GM23248 (cell line): ENCODE measurements at places on chromosomes 6 and 20.

- no peak for DNase-seq
Observed at GRCh38 chr6:18613319-18613925, 226.3 kb downstream of the RNF144B start.

DNA sequence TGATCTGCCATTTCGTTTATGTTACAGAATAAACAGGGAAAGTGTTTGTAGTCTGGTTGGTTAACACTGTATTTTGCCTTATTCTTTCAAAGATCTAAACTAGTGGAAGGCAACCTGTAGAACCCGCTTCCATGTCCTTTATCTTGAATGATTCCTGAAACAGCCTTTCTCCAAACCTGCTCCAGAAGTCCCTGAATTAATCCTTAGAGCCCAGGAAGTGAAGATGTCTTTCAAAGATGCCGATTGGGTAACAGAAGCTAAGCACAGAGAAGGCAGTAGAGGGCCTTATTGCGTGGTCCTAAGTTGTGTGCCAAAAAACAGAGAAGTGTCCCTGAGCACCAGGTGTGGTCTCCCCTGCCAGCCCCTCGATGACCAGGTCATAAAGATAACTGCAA is 19.2 kb upstream of the ZSCAN16 start:
- peak; percentile 53 for DNase-seq

DNA sequence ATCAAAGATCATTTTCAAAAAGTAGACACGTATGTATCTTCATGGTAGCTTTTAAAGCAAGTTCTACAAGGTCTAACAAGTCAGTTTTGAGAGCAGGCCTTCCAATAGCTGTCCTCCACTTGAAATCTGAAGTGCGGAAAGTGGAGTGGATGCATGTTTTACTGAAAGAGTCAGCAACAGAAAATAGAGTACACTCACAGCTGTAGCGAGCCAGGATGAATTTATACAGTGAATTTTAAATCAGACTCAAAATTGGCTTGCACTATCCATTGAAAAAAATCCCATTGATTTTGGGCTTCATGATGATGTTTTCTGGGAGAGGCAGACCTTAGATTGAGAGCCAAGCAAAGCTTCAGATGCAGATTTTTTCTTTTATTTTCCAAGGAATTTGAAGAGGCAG is 80.6 kb downstream of the GJA10 start:
- no peak for DNase-seq

DNA sequence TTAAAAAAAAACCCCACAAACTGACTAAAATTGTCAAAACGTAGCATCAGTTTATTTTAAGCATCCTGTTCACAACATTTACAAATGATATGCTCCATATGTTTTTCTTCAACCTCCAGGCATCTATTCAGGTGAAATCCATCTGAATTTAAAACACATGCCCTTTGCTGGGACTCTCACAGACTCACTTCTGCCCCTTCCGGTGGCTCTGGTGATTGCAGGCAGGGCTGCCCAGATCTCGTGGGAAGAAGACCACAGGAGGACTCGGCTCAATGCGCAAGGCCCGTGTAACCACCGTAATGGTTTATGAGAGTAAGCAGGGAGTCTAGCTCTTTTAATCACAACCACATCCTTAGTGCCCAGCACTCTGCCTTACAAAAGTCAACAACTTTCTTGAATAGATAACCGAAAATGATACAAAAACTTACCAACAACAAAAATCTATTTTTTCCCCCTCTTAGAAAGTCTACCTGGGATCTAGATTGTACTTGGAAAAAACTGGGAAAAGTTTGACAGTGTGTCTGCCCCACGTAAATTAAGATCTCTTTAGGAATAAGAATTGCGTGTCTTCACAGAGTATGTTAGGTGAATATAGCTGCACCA is 139.1 kb downstream of the KIF16B start:
- DNase-seq = peak; percentile 34

DNA sequence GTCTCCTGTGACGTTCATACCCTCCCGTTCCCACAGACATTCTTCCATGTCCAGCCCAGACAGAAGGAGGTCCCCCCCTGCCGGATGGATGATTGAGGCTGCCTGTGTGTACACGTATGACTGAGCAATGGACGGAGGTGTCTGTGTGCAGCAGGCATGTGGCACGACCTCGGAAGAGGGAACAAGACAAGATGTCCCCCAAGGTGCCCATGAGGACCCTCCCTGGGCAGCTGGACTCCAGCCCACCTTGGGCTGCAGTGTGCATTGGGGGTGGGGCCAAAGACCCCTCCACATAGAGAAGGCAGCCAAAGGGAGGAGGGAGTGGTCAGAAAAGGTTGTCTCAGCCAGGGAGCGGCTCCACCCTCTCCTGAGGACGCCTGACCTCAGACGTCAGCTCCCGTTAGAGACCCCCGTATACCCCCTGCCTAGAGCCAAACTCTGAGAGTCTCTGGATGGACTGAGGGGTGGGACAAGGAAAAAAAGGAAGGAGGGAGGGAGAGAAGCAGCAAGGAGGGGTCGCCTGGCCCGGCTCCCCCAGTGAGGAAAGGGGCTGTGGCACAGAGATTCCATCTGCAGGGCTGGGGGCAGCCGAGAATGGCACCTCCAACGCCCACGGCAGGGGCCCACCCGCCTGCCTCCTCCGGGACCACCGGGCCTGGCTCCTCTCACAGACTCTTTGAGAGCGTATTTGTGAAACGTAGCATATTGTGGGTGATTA is 92.9 kb upstream of the BHLHE23 start:
- no peak for DNase-seq

- no peak for DNase-seq
Observed at GRCh38 chr20:49157146-49157545, 31.0 kb downstream of the STAU1 start.

- DNase-seq = peak; percentile 20
Observed at GRCh38 chr20:45985573-45985972, 13.6 kb upstream of the ZNF335 start.

GRCh38 chr6:93433592-93433991 is 14.2 kb upstream of the EPHA7 start:
- DNase-seq = no peak

- no peak for DNase-seq
Observed at GRCh38 chr6:20732896-20733295, 198.6 kb downstream of the CDKAL1 start.

DNA sequence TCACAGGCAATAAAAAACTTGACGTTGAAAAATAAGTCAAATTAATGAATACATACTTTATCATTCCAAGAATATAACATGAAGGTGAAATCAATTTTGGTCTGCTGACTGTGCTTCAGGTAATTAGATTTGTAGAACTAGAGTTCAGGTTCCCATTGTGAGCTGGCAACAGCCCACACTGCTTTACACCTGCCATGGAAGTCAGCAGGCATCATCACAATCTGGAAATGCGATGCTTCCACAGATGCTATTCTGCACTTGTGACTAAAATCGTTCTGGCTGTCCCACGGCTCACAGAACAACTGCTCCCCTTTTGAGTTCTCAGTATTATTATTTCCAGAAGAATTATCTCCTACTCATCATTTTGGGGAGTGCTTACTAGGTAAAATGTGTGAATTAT is 62.6 kb upstream of the THEMIS start:
- DNase-seq = no peak

DNA sequence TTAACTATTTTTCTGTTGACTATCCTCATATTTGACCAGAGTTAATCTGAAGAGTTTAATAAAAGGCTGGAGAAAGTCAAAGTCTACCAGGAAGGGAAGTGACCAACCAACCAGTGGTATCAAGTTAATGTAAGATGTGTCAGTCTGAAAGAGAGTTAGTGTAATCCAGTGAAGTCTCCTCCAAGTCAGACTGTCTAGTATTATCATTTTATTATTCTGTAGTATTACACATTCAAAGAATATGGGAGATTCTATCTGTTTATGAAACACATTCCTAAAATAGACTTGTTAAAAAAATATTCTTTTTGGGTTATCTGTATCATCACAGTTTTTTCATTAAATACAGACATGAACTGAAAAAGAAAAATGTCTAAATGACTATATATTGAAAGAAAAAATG is 194.4 kb downstream of the BTBD9 start:
- DNase-seq = peak; percentile 7

DNA sequence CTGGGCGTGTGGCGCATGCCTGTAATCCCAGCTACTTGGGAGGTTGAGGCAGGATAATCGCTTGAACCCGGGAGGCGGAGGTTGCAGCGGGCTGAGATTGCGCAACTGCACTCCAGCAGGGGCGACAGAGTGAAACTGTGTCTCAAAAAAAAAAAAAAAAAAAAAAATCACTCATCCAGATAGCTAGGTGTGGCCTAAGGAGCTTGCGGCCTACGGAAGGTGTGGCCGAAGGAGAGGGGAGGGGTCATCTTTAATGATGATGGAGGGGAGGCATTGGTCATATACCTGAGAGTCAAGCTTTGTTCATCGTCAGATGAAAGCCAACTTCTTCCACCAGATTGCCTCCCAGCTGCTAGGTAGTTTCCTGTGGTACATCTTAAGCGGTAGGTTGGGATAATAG is 801 bp upstream of the PPARD start:
- no peak for DNase-seq

DNA sequence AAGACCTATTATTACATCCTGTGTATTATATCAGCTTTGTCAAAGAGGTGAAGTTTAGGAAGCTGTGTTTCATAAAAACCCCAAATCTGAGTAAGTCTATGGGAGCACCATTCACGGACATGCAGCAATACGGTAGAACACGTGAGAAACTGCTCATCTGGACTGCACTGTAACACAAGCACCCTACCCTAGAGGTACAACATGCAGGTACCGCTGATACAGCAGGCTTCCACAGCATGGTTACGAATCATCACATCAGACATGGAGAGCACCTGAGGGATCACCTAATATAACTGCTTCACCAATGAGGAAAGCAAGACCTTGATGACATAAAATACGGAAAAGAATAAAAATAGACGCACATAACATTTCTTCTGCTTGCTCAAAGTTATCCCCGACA is 96.7 kb downstream of the GMDS start:
- no peak for DNase-seq

DNA sequence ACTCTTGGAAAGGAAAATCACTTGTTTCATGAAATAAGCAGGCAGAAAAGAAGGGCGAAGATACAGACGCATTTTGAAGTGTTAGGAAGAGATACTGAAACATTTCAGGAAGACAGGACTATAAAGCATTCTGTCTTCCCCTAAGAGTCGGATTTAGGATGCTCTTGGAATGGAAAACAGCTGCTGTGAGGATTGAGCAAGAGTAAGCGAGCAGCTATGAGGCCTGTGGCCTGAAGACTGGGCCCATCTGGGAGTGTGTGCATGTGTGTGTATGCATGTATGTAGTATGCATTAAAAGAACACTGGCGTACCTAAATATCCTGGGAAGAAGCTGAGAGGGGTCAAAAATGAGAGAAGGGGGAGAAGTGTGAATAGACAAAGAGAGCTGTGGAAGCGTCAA is 83.6 kb downstream of the SIM1 start:
- DNase-seq = peak; percentile 16

DNA sequence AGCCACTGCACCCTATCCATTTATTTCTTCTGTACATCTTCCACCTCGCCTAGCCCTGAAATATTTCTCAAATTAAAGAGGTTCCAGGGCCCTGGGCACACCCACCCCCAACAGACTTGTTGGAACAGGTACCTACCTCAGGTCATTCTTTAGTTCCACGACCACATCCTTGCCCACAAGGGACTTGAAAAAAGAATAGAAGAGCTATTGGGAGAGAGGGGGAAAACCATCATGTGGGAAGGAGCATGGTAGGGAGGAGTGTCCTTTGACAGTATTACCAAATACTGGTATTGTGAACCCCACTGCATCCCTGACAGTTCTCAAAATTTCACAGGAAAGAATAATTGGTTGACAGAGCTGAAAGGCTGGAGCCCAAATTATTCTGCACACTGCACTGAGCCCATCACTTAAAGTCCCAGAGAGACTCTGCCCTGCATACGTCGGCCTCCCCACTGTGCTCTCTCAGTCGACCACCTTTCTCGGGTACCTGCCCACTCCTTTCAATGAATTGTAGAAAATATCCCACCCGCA is 762 bp downstream of the LSM2 start:
- peak; percentile 14 for DNase-seq

GRCh38 chr20:50240092-50240491 is 49.5 kb downstream of the CEBPB start:
- DNase-seq = no peak

- DNase-seq = peak; percentile 47
Observed at GRCh38 chr6:112243861-112244827, 10.2 kb downstream of the LAMA4 start.

- DNase-seq = peak; percentile 28
Observed at GRCh38 chr6:111854683-111855082, 18.6 kb downstream of the FYN start.

- no peak for DNase-seq
Observed at GRCh38 chr6:150535818-150536220, 63.9 kb upstream of the PLEKHG1 start.

- DNase-seq = no peak
Observed at GRCh38 chr6:7633361-7633760, 43.4 kb downstream of the SNRNP48 start.
